ENCODE measurements at places on chromosomes 6 and 20.

- no peak for DNase-seq
Observed at GRCh38 chr20:32623667-32624157, 38.6 kb upstream of the NOL4L start.

DNA sequence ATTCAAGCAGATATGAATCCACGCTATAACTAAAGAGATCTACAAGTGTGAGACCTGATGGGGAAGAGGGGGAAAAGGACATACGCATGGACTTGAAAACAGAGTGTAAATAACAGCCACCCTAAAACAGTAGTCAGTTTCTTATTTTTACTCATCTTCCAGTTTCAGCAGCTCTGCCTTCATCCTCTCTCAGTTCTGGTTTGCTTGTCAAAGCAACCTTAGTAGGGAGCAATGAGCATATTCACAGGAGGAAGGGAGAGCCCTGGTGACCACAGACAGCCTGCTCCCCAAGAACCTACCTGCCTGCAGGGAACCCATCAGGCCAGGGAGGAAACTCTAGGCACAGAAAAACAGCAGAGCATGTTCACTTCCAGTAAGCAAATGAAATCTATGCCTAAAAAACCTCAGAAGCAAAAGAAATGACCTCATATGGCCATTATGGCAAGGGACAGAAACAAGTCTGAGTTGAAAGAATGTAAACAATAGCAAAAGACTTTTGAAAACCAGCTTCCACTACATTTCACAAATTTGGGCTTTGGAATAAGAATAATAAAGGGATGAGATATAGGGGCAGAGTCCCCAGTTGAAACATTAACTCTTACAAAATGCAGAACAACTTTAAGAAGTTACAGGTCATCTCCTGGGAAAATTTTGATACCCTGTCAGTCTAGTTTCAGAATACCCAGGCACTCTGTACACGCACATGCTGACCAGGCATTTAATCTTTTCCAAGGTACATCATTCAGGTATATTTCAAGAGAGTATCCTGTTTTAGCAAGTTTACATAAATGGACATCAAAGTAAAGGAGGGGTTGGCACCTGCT, 120.8 kb upstream of the BCLAF1 start:
- no peak for DNase-seq

DNA sequence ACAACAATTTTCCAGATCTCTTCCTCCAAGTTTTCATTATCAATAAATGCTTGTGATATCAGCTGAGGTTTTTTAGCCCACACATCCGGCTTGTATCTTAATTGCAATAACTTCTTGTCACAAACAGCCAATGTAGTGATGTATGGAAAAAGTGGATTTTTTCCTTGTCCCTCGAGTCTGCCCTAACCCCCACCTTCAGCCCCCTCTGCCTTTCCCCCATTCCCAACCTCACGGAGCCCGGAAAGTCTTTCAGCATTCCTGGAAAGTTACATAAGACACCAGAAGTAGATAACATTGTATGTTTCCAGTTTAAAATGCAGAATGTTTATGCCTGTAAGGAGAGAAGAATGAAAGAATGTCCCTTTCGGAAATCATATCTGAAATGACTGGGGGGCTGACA, 179.2 kb upstream of the PHACTR1 start:
- no peak for DNase-seq

GRCh38 chr6:24589334-24589733, 56.7 kb downstream of the KIAA0319 start:
- no peak for DNase-seq

GRCh38 chr6:43469947-43470346, 7.4 kb upstream of the TJAP1 start:
- DNase-seq: no peak

DNA sequence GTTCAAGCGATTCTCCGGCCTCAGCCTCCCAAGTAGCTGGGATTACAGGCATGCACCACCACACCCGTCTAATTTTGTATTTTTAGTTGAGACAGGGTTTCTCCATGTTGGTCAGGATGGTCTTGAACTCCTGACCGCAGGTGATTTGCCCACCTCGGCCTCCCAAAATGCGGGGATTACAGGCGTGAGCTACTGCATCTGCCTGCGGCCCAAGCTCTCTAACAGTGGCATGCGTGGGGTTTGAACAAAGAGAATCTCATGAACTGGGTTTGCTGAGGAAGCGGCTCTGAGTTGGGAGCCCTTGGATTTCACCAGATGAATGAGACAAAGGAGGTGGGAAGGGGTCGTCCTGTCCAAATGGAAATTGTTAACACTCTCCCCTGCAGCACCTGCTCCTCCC, 33.2 kb upstream of the CD83 start:
- no peak for DNase-seq

DNA sequence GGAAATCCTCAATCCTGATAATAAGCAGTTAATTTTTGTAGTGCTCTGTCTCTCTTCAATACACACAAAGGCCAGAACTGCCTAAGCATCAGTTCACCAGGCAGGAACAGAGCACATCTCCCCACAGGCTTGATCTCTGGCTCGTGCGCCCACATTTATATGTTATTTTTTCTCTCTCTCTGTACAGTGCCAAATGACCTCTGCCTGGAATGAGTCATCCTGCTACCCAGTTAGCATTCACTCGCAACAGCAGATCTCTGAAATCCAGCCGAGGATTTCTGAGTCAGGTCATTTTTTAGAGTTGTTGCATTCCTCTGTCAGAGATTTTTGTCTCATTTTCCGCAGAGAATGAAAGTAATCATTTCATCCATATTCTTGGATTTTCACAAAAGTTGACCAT, 107.1 kb downstream of the COL12A1 start:
- DNase-seq: no peak

DNA sequence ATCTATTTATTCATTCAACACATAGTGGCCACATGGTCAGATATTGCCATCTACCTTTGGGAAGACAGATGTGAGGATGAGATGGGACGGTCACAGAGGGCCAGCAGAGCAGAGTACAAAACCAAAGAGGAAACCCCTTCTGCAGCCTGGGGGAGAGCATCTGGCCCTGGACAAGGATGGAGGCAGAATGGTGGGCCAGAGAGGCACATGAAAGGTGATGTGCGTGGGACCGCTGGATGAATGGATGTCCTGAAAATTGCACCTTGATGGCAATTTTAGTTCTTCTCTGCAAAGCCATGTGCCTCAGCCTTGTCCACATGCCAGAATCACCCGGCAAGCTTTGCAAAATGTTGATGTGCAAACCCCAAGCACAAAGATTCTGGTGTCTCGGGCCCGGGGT, 77.4 kb upstream of the CD93 start:
- no peak for DNase-seq

GRCh38 chr6:23027281-23027680, 457.9 kb downstream of the HDGFL1 start:
- DNase-seq: no peak

DNA sequence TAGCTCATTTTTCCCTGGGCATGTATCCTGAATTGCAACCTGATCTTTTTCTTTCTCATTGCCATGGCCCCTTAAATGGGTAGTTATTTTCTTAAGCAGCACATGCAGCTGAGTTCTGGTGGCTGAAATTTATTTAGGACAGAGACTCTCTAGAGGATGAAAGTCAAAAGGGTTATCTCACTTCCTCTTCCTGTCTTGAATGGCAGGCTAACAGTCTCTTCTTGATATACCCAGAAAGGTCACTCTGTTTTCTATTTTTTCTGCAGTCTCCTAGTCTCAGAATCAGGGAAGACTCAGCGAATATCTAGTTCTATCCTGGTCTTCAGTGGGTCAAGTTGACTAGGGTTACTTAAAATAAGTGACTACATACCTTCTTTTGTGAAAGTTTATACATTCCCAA, 243.3 kb downstream of the EPHA7 start:
- no peak for DNase-seq

DNA sequence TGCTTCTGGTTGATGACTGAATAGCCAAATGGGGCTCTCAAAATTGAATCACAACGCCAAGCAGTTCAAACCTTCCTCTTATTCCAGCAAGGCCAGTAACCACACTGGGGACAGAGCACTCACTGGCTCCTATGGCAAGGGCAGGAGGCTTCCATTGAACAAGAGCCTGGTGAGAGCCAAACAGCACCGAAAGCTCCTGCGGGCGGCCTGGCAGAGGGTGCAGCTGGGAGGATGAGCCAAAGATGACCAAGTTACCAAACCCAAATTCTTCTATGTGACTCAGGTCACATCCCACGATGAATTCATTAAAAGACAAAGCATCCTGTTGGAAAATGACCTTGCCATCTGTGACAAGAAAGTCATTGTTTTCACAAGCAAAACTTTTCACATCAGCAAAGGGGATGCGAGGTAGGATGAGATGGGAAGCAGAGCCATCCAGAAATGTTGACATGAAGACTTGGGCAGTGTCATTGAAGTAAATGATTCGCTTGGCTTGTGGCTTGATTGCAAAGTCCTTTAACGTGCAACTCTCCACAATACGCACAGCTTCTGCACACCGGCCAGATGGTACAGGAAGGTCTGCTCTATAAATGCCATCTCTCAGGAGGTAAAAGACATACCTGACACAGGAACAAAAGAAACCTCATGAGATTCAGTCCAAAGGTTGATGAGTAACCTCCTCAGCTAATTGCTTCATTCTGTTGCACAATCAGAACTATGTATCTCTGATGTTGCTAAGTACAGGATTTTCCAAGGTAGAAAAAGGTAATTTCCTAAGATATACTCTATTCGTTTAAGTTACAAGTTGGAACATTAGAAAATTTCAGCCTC, 36.3 kb downstream of the ROS1 start:
- DNase-seq: no peak
